Articular chondrocyte of knee joint (primary cell): ENCODE measurements at places on chromosomes 12 and 14. TPM values are rescaled to one million over a fixed set of nuclear protein-coding genes. Genes with fewer than 3 reads are reported as not detected.

Gene KLRC2
- not detected in 2 replicates for total RNA-seq

Gene MIP
- 0.26 TPM in 1 of 2 replicates, not detected in the other for total RNA-seq

Gene RDH11
- 77.8 and 85.8 TPM in 2 replicates for total RNA-seq

Gene CARMIL3
- 0.22 and 0.52 TPM in 2 replicates for total RNA-seq

Gene MFAP5
- total RNA-seq = 6.4 and 12.3 TPM in 2 replicates

Gene GSG1
- 0.13 TPM in 1 of 2 replicates, not detected in the other for total RNA-seq

Gene CCDC63
- not detected in 2 replicates for total RNA-seq

Gene LTBR
- 98.3 and 132 TPM in 2 replicates for total RNA-seq

Gene PLD4
- total RNA-seq = 0.11 and 0.13 TPM in 2 replicates

Gene GDF3
- not detected in 2 replicates for total RNA-seq

Gene MARCHF9
- 1.1 and 1.2 TPM in 2 replicates for total RNA-seq

Gene ADGRD1
- 1.7 and 1.8 TPM in 2 replicates for total RNA-seq

Gene ESR2
- total RNA-seq = 0.11 and 0.13 TPM in 2 replicates

Gene PLEKHH1
- total RNA-seq = 0.26 and 0.86 TPM in 2 replicates
